ENCODE measurements at places on chromosomes 3 and 15. TPM values are rescaled to one million over a fixed set of nuclear protein-coding genes. Genes with fewer than 3 reads are reported as not detected.

Gene CYP8B1
- not detected for total RNA-seq

Gene GOLGA6B
- not detected for total RNA-seq

Gene CHRM5
- 0.22 TPM for total RNA-seq

Gene SLC28A2
- total RNA-seq = not detected

Gene PEX5L
- total RNA-seq = not detected

Gene ARRDC4
- 1.1 TPM for total RNA-seq

Gene TEX9
- 0.34 TPM for total RNA-seq

Gene FANCD2OS
- total RNA-seq = not detected

Gene ACSBG1
- total RNA-seq = not detected

Measured in dermis lymphatic vessel endothelial cell (primary cell).